GM04504 (cell line): ENCODE measurements at places on chromosomes 4 and X.

GRCh38 chr4:141713185-141713584 is 76.8 kb downstream of the IL15 start:
- DNase-seq, result no peak

GRCh38 chr4:104169437-104169836 is 325.3 kb downstream of the CXXC4 start:
- no peak for DNase-seq

DNA sequence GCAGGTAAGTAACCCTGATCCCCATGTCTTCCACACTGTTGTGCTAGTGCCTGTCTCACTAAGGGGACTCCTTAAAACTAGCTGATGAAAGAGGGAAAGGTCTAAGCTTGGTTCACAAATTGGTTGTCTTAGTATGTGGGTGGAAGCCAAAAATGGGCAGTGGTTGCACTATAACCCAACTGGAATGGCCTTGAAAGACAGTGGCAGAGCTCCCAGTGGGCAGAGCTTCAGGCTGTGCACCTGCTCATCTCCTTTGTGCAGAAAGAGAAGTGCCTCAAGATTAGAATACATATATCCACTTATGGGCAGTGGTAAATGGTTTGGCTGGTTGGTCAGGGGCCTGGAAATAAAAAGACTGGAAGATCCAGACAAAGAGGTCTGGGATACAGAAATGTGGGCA is 7.2 kb downstream of the SYN1 start:
- no peak for DNase-seq

- peak; percentile 10 for DNase-seq
Measured at GRCh38 chr4:54930226-54930625, 195.2 kb downstream of the KDR start.

- no peak for DNase-seq
Measured at GRCh38 chr4:11436084-11436483, 7.4 kb upstream of the HS3ST1 start.

DNA sequence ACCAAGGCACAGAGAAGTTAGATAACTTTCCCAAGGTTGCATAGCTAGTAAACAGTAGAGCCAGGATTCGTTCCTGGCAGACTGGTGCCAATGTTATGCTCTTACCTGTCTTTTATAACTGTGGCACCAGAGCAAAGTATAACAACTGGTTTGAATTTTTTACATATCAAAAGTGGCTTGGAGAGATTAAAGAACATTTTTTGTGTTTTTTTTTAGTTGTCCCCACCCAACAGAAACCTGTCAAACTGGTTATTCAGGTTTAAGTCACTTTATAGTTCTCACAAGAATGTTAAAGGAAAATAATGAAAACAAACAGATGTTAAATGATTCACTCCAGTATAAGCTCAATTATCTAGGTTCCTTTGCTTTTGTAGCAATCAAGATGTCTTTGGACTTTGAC is 15.6 kb upstream of the FAM47E start:
- DNase-seq, result no peak

GRCh38 chr4:35525192-35525978 is 718.9 kb downstream of the ARAP2 start:
- no peak for DNase-seq

DNA sequence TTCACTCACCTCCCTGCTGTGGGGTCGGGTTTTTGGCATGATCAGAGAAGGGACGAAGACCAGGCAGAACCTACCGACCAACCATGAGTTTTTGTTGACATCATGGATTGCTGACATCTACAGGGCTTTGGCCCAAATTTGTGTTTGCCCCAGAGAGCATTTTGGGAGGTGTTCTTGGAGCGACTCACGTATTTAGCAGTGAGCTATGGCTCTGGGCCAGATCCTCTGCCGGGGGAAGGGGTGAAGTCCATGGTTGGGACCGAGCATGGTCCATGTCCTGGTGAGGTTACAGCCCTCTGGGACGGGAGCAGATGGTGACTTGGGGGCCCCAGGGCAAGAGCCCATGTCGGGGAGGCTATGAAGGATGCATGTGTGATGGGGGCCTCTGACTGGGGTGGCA is 17.4 kb downstream of the SORCS2 start:
- no peak for DNase-seq

GRCh38 chrX:936979-937769 is 275.3 kb downstream of the CRLF2 start:
- DNase-seq, result no peak

DNA sequence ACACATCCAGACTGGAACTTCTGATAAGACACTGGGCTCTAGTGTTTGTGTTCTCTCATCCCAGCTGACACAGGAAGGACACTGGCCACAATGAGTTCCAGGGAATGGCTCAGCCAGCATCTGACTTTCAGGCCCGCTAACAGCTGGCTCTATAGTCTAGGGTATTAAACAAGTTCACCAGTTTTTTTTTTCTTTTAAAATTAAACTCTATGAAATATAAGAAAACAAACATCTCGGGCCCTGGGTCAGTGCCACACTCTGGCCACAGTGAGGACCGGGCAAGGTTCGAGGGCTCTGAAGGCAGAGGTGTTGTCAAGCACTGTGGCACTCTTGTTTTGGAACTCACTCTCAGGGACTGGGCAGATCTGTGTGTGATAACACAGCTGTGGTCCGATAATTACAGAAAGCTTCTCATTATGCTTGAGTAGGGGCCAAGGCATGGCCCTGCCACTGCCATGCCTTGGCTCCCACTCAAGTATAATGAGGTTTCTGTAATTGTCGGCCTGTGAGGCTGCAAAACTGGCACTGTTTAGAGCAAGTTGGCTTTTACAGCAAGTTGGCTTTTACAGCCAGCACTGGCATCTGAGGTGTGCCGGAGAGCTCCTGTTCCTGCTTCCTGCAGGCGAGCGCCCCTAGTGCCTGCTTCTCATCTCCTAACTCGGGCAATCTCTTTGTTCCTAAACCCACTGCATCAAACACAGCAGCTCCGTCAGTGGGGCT is 62.8 kb downstream of the PPP1R2C start:
- no peak for DNase-seq

- DNase-seq, result no peak
Measured at GRCh38 chr4:143085659-143086058, 99.1 kb upstream of the USP38 start.
